NCI-H69 (cell line): ENCODE measurements at places on chromosomes 5 and 9.

DNA sequence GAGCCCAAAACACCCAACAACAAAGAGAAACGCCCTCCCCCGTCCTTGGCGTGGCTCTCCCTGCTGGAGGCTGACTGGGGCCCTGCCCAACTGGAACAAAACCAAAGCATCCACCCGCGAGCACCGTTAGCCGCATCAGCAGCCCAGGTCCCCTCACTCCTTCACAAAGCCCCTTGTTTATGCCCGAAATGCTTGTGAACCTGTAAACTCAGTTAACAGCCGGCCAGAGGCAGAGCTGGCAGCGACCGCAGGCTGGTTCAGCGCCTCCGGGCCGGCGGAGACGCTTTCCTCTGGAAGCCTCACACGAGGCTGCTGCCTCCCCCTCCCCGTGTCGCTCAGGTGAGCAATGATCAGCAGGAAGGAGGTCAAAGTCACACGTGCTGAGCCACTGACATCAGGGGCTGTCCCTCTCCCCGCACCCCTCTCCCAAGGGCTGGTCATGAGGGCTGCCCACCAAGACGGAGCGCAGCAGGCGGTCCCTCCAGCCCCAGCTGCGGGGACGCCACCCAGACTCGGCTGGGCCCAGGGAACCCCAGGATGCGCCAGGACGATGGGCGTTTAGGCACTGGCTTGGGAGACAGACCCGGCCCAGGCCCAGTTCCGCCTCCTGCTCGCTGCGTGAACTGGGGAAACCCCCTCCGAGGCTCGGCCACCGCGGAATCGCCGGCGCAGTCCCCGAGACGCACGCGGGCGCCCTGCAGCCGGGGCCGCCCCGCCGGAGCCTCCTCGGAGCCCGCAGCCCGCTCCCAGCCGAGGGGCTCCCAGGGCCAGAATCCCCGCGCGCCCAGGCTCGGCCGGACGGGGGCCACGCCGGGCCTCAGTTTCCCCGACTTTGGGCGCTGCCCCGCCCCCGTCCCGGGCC, 563 bp downstream of the SNAPC4 start:
- peak; percentile 59 for DNase-seq

DNA sequence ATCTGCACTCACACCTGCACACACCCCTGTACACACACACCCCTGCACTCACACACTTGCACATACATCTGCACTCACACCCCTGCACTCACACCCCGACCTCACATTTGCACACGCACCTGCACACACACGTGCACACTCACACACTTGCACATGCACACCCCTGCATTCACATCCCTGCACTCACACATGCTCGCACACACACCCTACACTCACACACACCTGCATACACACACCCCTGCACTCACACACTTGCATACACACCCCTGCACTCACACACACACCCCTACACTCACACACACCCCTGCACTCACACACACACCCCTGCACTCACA, 27.5 kb downstream of the GLT6D1 start:
- no peak for DNase-seq

DNA sequence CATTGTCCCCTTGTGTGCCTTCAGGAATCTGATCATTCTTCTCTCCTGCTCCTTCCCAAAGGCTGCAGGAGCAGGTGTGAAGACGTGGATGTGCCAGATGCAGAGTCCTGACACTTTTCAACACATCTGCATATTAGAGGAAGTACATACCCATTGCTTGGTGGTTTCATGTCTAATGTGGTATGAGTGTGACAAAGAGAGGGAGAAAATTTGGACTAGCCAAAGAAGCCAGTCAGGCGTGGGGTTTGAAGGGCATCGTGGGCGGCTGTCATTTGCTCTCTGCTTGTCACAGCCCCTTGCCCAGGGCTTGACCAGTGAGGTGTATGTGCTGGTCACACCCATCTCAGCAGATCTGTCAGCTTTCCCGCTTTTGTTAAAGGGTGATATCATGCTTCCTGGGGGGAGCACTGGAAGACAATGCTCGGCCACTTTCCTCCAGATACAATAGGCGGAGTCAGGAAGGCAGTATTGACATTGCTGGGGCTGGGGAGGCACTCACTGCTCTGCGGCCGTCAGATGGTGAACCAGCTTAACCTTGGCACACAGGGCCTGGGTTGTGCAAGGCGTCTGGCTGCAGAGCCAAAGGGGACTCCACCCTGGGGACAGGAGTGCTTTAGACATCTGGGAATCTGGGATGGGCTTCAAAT, 8.6 kb downstream of the TEK start:
- peak; percentile 94 for DNase-seq

DNA sequence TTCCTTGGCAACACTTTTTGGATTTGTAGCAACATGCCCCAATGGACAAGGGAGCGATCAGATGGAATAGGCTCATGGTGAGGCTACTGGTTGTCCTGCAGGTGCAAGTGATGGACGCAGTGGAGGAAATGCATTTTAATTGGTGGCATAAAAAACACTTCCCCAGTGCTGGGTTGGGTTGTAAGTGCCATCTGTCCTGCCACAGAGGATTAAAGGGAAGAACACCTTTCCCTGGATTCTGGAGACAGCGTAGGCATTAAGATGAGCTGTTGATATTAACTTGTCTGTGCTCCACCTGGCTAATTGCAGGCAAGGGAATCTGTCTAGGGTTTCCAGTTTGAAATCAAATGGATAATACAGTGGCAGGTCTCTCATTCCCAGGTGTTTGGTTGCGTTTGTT, 173.4 kb downstream of the ZNF462 start:
- DNase-seq, result peak; percentile 71

DNA sequence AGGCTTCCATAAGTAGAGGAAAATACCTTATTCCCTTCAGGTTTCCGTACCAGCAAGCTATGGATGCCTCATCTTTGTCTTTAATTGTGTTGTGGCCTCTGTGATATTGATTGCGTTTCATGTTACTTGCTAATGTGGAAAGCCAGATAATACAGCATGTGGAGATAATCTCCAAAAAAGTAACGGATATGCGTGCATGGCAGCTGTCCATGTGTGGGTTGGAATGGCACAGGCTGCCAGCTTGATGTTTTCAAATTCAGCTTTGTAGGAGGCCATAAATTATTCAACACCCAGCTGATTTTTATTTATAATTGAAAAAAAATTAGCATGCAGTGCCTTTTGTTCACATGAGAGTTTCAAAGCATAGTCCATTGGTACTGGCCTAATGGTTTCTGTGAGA, 144.9 kb downstream of the GIN1 start:
- DNase-seq, result peak; percentile 37

GRCh38 chr9:114958021-114958843, 27.8 kb upstream of the TNFSF8 start:
- DNase-seq, result no peak

DNA sequence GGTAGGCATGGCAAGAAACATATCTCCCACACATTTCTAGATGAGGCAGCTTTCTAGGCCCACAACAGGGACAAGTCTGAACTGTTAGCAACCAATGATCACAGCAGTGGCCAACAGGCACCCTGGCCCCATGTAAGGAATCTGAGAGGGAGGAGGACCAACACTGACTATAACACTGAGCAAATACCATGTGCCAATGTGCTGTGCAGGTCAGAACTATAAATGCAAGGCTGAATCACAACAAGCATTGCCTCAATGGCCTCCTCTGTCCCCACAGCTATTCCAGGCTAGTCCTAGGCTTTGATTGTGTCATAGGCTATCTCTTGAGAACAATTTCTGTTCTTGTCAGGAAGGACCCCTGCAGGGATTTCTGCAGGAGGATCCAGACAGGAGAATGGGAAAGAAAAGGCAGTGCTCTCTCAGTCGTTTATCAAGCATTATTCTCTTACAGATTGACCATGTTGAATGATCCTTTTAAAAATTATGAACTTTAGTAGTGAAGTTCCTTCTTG, 221.2 kb downstream of the TLE1 start:
- peak; percentile 10 for DNase-seq

GRCh38 chr5:43485406-43485805, 1.7 kb upstream of the TMEM267 start:
- DNase-seq, result no peak
